ENCODE measurements at places on chromosomes 12 and 14.
A peak's percentile ranks its signal among the peaks of the same experiment; 100 is the strongest.

DNA sequence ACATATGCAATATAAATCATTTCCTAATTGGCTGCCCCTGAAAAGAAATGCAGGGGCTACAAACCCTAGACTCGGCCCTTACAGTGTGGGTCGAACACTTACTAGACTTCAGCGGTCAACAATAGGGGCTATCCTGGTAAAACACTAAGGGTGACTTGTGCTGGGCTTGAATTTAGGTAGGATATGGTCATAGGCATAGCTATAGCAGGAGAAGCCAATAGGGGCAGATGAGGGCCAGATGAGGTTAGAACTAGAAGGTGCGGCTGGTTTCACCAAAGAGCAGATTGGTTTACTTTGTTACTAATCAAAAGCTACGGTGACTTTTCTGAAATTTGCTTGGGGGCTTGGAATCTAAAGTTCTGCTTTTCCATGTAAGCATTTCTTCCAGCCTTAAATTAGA is 282.3 kb upstream of the DIO2 start:
- DNase-seq, result no peak

DNA sequence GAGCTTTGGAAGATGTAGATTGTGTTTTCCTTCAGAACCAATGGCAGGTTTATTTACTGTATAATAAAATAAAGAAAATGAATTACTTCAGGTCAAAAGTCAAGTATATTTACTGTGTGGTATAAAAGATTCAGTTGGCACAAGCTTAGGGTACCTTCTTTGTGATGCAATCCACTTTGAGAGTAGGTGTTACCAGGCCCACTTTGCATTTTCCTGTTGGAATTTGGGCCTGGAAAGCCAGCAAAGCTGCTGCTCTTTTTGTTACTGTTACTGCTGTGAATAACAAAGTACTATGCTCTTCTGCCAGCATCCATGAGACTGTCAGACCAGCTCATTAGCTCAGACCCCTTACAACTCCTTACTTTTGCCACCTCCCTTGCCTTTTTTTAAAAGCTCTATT is 649.0 kb upstream of the SEL1L start:
- DNase-seq, result no peak

DNA sequence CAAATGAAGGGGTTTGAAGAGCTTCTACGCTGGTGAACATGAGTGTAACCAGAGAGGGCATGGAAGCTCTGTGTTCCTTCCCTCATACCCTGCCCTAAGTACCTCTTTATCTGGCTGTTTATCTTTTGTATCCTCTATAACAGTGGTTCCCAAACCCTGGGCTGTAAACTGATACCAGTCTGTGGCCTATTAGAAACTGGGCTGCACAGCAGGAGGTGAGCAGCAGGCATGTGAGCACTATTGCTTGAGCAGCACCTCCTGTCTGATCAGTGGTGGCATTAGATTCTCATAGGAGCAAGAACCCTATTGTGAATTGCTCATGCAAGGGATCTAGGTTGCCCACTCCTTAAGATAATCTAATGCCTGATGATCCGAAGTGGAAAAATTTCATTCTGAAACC is 172.9 kb upstream of the AVPR1A start:
- DNase-seq, result no peak

- no peak for DNase-seq
Observed at GRCh38 chr14:64698903-64699302, 5.3 kb upstream of the PLEKHG3 start.

- DNase-seq, result peak; percentile 57
Observed at GRCh38 chr14:50083467-50084337, 32.7 kb downstream of the VCPKMT start.

DNA sequence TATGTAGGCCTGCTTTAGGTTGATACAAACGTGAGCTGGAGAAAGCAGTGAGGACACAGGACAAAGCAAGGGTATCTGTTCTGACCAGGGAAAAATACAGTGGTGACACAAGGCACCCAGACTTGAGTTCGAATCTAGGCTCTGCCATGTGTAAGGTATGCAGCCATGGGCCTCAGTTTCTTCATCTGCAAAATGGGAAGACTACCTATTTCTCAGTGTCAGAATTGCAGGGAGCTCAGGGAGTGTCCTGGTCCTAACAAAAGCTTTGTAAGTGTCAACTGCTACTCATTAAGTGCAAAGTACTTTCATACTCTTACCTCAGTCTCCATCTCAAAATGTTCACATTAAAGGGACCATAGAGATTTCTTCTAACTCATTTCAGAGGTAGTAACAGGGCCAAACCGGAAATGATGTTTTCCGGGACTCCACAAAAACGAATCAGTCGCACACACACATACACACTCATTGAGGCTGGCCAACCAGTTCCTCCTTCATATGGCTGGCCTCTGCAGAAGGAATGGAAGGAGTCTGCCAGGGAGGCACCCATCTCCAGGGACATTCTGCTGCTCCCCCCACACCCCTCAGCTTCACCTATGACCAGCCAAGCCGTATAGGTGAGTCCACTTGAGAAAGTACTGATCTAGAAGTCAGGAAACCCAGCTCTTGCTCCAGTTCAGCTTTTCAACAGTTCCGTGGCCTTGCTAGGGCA is 7.8 kb downstream of the CTDSP2 start:
- DNase-seq, result no peak

DNA sequence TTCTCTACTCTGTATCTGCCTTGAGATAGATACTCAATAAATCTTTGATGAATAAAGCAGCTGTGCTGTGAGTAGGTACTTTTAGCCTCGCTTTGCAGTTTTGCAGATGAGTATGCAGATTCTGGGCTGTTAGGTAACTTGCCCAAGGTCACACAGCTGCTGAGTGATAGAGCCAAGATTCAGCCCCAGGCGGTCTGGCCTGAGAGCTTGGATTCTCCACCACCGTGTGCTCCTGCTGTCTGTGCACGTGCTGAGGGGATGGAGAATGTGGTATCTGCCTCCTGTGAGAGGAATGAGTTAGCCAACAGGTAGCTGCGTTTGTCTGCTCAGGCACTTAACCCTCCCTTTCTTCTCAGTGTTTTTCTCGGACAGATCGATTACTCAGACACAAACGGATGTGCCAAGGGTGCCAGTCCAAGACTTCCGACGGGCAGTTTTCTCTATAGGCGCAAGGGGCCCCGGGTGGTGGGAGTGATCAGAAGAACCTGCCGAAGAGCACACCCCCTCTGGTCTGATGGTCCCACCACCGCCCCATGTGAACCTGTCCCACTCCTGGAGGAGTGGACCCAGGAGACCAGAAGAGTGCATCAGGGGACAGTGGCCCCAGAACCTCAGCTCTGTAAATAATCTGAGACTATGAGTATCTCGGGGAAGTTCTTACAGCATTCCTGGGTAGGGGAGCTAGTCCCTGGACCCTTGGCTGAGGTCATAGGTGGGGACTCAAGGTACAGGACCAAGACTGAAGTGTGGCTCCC is 6.6 kb upstream of the CSAD start:
- DNase-seq, result peak; percentile 8

- DNase-seq, result no peak
Observed at GRCh38 chr14:74691456-74691855, 21.4 kb downstream of the AREL1 start.

GRCh38 chr14:37708481-37708880 is 113.1 kb downstream of the TTC6 start:
- no peak for DNase-seq

- no peak for DNase-seq
Observed at GRCh38 chr12:43118881-43119280, 433.1 kb downstream of the ADAMTS20 start.

- no peak for DNase-seq
Observed at GRCh38 chr14:65933400-65934069, 521.0 kb downstream of the FUT8 start.

DNA sequence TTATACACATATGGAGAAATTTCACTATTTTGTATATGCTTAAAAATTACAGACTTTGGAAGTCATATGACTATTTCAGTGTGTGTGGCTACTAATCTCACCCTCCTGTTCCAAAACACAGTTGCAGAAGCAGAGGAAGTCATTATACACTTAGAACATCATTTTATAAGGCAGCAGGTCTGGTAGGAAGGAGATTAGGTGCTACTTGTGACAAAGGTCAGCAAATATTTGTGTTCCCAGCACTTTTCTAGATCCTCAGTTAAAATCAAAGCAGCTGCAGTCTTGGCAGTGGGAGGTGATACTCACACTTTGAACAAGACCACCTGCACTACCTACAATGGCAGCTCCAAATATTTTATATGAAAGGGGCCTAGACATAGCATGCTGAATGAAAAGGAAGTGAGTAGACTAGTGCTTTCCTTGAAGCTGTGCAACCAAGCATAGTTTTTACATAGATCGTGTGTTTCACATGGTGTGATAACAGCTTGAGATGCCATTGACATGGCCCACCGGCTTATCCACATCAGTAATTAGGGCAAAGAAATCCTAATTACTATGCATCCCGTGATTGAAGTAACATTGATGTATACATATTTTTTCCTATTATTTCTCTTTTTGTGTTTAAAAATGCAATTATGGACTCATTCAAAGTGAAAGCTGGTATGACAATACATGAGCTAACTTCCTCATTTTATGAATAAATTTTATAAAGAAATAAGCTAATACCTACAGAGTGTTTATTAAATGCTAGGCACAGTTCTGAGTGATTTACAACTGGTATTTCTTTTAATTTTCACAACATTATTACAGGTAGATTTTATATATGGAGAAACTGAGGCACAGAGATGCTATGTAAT is 5.3 kb downstream of the GYS2 start:
- no peak for DNase-seq

GRCh38 chr14:65198346-65198745 is 96.0 kb upstream of the MAX start:
- no peak for DNase-seq

DNA sequence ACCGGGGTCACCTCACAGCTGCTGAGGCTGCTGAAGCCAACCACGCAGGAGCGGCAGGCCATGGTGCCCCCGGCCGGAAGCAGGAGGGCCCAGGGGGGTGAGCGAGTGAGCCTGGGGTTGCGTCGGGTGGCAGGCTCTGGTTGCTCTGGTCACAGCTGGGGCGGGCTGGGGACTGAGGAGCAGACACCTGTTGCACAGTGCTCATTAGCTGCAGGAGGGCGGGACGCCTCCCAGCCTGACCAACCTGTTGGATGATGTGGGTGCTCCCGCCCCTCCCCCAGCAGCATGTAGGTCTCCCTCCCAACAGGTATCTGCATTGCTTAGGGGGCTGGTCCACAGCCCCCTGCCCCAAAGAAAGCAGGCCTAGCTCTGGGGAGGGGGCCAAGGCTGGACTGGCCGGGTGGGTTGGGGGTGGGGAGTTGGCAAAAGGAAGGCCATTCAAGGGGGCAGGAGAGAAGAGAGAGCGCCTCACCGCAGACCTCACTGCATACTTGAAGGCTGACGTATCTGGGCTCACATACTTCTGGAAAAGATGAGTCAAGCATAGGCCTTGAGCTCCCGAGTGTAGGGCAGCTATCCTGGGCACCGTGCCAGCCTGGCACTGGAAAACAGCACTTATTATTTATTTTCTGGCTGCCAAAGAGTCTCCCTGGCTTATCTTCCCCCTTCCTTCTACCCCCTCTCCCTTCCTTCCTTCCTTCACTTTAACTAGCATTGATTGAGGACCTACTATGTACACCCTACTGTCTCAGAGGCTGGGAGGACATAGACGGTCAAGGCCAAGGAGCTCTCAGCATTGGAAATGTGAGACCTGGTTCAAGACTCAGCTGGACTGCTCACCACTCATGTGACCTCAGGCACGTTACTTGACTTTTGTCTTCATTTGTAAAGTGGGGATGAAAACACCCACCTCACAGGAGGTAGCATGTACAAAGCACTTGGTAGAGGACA is at the start of gene KRT80:
TSS of gene KRT80 (minus strand) at position 174 of the 951 bp plus-strand sequence. CDS start at position 62, 112 bp downstream.
- DNase-seq, result no peak

- no peak for DNase-seq
Observed at GRCh38 chr14:63773504-63773903, 45.6 kb upstream of the SGPP1 start.

DNA sequence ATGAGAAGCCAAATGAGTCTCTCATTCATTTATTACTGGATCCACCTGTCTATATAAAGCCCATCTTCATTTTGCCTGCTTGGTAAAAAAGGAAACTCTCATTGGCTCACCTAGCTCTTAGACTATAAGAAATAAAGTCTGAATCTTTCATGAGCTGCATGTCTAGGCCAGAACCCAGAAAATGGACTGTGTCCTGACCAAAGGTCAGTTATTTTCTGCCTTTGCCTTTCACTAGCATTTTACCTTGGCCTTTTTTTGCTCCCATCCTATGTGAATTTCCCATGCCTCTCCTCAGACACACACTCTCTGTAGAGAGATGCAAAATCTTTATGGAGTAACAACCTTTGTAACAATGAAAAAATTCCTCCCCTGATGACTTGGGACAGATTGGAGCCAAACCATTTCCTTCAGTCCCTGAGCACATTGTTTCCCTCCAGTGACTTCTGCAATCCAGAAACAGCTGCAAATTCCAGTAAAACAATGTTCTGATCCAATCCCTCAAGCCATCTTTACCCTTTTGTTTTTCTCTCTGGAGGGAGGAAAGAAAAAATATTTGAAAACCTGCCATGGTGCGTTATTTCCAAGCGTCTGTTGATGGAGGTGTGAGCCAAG is 33.6 kb upstream of the MAP3K9 start:
- DNase-seq, result no peak

- no peak for DNase-seq
Observed at GRCh38 chr12:125966641-125967040, 901.4 kb downstream of the AACS start.

GRCh38 chr12:81167694-81168093 is 89.8 kb downstream of the ACSS3 start:
- no peak for DNase-seq

GRCh38 chr12:57549909-57550640 is at the start of gene KIF5A:
TSS of gene KIF5A (plus strand) at chr12:57550044. CDS start at chr12:57550272, 228 bp downstream.
- DNase-seq, result peak; percentile 70

GRCh38 chr12:11728154-11728755 is 78.8 kb downstream of the ETV6 start:
- no peak for DNase-seq

DNA sequence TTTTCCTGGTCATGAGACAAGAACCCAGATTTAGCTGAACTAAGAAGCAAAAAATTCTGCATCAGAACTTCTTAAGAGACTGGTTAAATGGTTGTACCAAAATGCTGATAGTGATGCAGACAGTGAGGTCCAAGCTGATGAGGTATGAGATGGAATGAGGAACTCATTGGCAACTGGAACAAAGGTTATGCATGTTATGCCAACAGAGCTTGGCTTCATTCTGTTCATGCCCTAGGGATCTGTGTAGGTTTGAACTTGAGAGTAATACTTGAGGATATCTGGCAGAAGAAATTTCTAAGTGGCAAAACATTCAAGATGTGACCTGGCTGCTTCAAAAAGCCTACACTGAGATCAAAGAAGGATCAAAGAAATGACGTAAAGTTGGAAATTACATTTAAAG is 398.0 kb downstream of the FSCB start:
- no peak for DNase-seq

DNA sequence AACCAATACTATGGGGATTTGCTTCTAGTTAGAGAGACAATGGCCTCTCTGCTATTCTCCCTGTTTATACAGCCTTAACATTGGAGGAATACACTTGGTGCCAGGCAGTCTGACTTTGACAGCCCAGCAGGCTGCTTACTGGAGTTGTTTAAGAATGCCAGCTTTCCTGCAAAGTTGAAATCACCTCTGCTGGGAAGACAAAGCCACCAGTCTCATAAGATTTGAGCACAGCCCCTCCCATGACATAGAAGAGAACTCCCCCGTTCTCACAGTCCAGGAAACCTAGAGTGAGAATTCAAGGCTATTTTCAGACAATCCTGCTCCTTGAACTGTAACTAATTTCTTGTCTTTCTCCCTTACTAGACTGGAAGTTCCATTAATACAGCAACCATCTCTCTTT is 21.1 kb upstream of the CATSPERB start:
- DNase-seq, result no peak

- DNase-seq, result no peak
Observed at GRCh38 chr12:14920475-14921126, 17.7 kb downstream of the ERP27 start.
